Hematopoietic multipotent progenitor cell treated with erythropoietin and hydrocortisone succinate and interleukin-3 and kit ligand, for 15 days (in vitro differentiated cells): ENCODE measurements at places on chromosomes 5 and 9.

DNA sequence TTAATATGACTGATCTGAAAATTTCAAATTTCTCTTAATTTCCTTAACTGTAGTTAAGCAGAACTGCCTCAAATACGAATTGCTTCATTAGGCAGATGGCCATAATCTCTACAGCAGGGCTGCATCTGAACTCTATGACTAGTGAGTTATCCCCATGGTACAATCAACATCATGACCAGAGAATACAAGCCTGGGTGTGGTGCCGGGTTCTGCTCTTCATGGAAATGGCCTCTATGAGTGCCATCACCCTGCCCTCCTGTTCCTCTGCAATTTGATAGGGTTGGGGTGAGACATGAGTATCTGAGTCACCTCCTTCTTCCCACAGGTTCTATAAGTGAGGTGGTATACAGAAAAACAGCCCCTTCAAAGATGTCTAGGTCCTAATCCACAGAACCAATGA, 235.9 kb downstream of the AP3B1 start:
- DNase-seq: no peak

GRCh38 chr5:68679041-68679440, 414.8 kb upstream of the SLC30A5 start:
- DNase-seq: no peak

DNA sequence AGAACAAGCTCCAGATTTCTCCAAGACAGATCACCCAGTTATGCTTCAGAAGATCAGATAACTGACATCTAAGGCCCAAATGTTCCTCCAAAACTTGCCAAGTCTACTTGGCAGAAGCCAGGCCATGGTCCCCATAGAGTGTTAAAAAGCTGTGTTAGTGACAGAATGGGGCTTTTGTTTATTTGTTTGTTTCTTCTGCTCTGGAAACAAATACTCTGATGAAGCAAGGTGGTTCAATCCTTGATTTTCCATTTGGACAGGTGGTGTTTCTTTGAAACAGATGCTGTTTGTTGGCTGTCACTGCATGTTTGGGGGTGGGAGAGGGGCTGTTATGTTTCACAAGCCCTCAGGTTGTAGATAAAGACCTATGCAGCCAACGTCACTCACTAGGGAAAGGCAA, 264.0 kb downstream of the FAM114A2 start:
- no peak for DNase-seq

- no peak for DNase-seq
These were observed 10.3 kb downstream of the GBGT1 start for GRCh38 chr9:133153227-133154096.

DNA sequence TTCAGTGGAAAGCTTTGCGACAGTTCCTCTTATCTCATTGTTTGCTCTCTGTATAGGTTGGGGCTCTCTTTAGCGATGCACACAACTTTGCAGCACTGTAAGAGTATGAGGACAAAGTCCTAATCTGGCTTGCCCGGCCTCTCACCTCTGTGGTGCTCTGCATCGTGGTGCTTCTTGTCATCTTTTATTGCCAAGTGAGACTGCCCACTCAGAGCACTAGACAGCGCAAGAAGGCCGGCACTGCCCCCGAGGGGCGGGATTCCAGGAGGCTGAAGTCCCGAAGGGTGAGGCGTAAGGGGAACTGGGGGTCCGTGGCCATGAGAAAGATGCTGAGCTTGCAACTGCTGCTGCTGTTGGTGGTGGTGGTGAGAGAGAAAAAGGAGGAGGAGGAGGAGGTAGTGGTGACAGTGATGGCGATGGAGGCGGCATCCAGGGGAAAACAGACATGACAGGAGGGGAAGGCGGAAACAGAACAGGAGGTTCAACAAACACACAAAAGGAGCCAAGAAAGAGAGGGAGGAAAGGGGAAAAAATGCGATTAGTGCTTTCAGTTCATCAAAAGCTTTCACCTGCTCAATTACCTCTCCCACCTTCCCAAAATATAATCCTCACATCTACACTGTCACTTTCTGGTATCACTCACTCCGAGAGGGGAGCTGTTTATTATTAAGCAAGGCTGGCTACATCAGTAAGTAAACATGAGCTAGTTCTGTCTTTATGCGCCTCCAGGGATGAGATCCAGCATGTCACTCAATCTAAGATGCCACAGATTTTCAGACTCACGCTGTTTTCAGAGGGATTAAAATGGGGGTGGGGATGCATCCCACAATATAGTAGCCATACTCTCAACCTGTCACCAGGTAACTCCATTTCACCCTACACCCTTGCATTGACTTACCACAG, 55.1 kb downstream of the TLE1 start:
- no peak for DNase-seq

DNA sequence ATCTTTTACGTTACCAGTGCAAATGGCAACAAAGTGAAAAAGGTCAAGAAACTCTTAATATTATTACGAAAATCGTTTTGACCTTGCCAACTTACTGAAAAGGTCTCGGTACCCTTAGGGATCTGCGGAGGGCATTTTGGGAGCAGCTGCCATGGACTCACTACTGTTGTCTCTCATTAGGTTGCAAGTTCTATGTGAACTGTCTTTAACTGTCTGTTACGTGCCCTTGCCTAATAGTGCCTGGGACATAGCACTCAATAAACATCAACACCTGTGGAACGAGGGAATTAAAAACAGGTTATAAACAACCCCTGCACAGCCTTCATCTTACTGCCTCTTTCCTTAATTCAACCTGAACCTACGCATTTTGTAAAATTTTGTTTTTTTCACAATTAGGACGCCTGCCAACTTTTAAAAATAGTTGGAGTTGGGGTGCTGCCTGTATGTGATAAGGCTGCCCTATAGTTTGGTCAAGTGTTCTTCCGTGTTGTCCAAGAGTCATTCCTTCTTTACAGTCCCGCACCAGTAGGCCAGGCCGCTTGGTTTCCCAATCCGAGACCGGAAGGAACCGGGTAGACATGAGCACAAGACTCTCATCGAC, 527 bp upstream of the SREK1 start:
- no peak for DNase-seq

DNA sequence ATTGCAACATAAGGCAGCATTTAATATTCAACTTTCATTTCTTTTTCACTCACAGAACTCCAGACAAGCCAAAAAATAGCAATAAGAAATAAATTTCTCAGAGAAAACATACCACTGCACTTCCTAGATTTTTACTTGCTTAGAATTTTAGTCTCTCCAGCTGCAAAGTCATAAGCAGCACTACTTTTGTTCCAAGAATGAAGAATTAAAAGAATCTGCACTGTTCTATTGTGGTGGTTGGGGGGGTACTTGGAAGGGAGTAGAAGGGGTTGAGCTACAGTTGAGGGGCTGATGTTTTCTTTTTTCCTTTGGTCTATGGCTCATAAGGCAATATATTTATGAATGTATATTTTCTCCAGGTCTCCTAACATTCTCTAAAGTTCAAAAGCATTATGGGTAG, 144.5 kb downstream of the KIAA0825 start:
- no peak for DNase-seq

DNA sequence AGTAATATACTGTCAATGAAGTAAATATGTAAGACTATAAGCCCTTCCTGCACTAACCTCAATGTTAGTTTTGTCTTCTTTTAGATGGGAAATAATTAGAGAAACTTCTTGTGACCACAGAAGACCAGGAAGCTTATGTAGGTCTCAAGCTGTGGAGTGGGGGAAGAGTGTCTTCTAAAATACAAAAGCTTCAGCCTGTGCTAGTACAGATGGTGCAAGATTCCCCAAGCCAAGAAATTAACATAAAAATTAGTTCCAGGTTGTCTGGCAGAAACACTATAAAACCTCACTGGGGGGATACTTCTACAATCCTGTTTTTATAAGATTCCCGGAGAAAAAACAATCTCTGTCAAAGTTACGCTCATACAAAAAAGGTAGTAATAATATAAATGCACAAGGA, 103.6 kb downstream of the FNBP1 start:
- no peak for DNase-seq

DNA sequence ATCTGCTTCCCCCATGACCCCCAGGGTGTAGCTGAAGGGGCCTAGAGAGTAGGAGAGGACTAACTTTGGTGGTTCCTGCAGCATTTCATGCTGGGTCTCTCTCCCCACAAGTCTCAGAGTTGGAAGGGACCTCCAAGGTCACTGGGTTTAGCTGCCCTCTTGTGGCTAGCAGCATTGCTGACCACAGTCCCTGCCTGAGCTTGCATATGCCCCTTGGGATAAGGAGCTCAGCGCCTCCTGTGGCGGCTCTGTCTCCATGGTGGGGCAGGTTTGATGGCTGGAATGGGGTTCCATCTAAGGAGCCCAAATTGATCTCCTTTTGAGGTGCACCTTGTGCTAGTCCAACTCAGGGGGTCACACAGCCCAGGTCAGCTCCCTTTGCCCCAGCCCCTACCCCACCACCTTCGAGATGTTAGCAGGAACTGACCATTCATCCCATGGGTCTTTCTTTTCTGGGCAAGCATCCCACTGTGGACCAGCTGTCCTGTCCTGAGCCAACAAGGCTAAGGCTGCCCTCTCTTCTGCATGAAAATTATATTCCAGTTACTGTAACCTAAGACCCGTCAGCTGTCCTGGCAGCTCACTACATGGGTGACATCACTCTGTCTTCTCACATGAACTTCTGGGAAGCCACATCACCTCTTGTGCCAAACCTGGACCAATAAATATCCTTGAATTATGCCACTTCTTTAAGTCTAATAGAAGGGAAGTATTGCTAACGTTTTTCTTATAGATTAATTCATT, 196.2 kb downstream of the HSPA4 start:
- DNase-seq: peak; percentile 30

DNA sequence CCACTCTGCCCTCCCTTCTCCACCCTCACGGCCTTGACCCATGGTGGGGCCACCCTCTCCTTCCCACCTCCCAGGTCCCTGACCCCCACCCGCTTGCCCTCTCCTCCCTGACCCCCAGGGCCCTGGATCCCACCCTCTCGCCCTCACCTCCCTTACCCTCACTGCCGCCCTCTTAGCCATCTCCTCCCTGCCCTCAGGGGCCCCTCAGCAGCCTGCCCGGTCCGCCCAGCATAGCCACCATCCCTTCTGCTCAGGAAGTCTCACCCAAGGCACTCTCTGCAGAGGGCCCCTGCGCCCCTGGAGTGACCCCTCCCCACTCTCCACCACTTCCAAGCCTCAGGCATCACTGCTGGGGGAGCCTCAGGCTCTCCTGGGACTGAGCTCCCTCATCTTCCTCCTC, 66.3 kb downstream of the MRPL36 start:
- no peak for DNase-seq

- DNase-seq: no peak
These were observed 7.8 kb downstream of the YIPF5 start for GRCh38 chr5:144162686-144163085.

DNA sequence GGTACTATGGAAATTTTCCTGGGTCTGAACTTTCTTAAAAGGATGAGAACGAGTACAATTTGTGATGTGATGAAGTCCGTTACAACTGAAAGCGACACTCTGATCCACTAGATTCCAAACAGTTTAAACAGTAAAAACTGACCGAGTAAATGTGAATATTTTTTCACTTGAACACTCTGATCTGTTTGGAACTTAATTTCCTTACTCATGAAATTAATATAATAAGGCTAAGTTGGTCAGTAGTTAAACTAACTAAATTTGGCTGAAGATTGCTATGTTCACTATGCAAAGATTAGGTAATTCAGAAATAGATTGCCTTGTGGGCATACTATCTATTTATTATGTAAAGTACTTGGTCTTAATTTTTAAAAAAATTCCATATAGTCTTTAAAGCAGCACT, at the start of gene C9orf57:
TSS of gene C9orf57 (minus strand) at position 101 of the 400 bp plus-strand sequence. CDS start 1,282 bp downstream, outside the sequence.
- no peak for DNase-seq

DNA sequence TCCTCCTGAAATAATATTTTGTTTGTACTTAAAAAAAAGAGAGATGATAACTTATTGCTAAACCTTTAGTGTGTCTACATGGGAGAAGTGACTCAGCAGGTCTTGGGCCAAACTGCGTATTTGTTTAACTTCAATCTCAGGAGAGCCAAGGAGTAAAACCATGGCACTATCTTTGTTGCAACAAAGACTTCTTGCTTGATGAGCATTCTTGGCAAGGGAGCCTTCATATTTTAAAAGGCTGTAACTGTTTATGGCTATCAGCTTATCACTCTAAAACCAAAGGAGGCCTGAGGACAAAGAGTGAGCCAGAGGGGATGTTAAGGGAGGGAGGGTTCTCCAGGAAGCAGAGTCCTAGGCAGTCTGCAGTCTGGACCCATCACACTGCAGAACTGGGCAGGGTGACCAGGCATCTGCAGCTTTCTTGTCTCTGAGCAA, 216.2 kb upstream of the S1PR3 start:
- DNase-seq: no peak

DNA sequence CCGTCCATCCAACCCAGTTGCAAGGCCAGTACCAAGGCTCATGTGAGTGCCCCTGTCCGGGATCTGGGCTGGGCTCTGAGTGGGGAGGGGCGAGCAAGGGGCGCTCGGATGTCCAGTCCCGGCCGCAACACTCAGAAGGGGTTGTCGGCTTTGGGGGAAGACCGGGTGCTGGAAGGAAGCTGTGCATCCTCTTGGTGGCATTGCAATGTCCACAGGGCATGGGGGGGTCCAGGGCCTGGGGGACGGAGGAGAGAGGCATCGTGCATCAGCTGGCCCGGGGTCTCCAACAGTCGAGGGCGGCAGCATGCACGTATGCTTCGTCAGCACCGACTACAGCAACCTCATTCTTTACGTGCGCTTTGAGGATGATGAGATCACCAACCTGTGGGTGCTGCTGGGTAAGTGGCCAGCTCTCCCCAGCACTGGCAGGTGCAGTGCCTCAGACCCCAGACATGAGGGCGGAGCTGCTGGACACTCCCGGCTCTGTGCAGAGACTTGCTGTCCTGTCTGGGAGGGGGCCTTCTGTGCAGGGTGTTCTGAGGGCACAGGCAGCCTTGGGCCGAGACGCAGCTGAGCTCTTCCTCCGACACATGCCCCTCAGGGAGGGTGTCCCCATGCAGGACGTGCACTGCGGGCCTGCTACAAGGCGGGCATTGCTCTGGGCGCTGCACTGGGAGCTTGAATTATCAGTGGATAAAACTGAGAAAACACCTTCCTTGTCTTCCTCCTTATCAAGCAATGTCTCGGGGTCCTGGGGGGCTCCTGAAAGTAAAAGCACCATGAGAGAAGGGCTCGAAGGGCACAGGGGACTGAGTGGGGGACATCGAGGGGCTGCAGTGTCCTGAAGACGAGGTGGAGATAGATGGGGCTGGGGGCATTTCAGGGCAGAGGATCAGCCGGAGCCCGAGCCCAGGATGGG, 22.5 kb downstream of the GLT6D1 start:
- DNase-seq: no peak

GRCh38 chr9:122904466-122904822, 715 bp downstream of the RC3H2 start:
- DNase-seq: peak; percentile 25

- DNase-seq: no peak
These were observed 114.7 kb upstream of the MAN2A1 start for GRCh38 chr5:109574985-109575384.
